ENCODE measurements at places on chromosomes 1 and 21.
A peak's percentile ranks its signal among the peaks of the same experiment; 100 is the strongest.

DNA sequence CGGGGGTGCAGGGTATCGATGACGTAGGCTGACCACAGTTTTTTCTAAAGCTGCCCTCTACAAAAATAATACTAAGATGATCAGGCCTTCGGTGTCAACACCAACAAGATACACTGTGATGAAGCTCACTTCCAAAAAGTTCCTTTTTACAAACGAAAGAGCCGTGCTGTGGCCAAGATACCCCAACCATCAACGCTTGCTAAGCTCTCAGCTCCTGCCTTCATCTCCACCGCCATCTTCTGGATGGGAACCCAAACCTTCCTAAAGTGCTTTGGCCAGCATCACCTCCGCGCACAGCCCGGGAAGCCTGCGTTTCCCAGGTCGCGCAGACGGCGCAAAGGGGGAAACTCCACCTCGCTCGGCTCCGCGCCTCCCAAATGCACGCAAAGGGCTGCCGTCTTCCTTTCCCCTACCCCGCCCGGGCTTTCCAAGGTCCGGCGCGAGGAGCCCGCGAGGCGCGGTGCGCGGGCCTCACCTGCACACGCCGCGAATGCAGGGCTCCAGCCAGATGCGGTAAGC is 541 bp downstream of the USP48 start:
- peak; percentile 37 for DNase-seq

- no peak for DNase-seq
Measured at GRCh38 chr1:92876351-92876750, 44.5 kb downstream of the RPL5 start.

DNA sequence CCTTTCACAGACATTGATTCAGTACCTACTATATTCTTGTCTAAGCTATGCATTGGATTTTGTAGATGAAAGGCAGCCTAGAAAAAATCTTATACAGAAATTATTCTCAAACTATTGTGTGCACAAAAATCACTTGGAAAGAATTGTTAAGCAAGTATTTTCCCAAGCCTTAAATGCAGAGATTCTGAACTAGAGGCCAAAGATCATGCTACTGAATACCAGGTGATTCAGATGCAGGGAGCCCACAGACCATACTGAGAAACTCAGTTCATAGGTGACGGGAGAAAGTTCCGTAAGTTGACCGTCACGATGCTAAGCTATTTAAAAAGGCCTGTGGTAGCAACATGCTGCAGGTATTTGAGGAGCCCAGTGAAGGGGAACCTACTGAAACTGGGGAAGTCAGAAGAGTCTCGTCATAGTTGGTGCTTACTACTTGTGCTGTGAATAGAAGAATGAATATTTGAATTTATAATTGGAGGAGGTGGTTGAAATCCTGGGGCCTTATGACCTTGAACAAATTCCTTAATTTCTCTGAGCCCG is 150.8 kb downstream of the NFIA start:
- DNase-seq, result no peak

- DNase-seq, result no peak
Measured at GRCh38 chr1:245306628-245307410, 152.0 kb downstream of the KIF26B start.

GRCh38 chr21:30463713-30464112 is 16.5 kb downstream of the KRTAP19-1 start:
- DNase-seq, result no peak

DNA sequence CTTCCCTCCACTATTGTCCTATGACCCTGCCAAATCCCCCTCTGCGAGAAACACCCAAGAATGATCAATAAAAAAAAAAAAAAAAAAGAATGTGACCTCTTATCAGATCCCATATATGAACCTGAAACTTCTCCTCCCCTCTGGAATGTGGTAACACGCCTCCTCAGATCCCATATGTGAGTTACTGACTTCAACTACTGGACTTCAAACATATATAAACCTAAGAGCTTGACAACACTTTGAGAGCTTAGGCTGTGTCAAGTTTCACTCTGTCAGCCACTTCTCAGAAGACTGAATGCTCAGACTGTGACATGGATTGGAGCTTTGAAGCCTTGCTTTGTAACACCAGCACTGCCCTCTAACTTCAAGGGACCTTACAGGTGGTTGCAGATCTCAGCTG is 148.4 kb downstream of the COP1 start:
- peak; percentile 34 for DNase-seq

DNA sequence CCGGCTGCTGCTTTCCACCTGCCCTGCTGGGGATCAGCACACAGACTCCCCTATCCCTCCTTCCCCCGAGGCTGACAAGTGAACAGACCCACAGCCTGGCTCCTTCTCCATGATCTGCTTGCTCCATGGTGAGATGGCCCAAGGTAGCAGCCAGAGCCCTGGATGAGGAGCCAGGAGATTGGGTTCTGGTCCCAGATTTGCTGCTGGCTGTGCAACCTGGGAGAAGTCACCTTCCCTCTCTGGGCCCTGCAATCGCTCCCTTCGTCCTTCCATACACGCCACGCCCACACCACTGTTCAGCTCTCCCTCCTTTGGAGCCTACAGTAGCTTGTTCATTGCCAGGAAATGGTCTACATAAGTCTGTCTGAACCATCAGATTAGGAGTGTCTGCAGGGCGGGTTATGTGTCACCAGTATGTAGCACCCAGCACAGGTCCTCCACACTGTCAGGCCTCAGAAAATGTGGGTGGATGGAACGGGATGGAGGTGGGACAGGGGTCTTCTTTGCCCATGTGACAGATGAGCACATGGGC is 9.2 kb upstream of the EPHA8 start:
- no peak for DNase-seq

DNA sequence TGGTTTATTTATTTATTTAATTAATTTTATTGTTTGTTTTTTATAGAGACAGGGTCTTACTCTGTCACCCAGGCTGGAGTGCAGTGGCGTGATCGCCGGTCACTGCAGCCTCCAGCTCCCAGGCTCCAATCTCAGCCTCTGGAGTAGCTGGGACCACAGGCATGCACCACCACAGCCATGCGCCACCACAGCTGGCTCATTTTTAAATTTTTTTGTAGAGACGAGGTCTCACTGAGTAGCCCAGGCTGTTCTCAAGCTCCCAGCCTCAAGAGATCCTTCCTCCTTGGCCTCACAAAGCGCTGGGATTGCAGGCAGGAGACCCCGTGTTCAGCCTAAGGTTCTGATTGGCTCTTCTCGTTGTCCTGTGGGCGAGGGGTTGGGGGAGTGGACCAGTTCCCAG is 22.1 kb downstream of the UMODL1 start:
- no peak for DNase-seq

DNA sequence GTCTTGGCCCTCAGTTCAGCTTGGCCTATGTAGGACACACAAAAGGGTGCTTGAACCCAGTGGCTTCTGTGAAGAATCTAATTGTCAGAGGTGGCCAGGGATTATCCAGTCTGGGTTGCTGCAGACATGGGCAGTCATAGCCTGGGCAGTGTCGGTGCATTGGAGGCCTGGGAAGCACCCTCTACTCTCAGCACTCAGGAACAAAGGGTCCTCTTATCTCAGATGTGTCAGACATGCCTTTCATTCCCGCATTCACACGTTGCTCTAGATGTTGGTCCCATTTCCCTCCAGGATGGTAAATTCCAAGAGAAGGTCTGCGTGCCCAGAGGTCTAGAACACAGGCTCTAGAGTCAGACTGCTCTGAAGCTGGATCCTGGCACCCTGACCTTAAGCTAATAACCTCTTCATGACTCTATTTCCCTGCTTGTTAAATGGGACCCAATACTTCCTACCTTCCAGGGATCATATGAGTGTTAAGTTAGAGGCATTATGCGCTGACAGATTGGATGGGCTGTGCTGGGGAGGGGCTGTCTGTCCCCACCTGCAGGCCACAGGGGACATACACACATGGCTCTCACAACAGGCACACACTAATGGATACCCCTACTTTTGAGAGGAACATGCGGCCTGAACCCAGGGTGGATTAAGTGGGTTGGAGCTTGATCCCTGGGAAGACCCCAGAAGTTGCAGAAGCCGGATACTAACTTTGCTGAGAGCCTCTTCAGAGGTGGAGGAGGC is 16.5 kb upstream of the EDN2 start:
- DNase-seq, result no peak

DNA sequence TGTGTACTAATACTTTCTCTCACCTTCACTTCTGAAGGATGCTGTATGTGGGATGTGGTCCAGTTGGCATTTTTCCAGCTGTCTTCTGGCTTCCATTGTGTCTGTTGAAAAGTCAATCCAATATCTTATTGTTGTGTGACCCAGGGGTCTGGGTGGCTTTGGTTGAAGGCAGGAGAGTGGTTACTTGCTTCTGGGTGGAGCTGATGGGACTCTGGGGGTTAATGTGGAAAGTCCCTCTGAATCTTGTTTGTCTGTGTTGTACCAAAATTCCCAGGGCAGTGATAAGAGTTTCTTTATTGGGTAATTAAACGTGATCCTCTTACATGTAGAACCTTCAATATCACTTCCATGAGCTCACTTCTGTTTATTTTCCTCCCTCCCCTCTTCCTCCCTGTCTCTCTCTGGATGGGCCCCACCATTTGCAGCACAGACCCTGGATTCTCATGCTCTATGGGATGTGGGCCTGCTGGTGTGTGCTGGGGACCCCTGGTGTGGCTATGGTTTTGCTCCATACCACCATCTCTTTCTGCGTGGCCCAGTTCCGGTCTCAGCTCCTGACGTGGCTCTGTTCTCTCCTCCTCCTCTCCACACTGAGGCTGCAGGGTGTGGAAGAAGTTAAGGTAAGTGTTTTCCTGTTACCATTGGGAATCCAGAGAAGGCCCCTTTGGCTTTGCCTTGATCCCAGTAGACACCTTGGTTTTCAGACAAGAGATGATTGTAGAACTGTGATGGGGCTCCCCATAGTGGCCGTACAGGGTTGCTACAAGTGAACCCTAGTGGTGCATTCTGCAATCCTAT is 71.5 kb downstream of the HHAT start:
- peak; percentile 81 for DNase-seq

- DNase-seq, result no peak
Measured at GRCh38 chr1:228047183-228047466, 35.4 kb upstream of the ARF1 start.

DNA sequence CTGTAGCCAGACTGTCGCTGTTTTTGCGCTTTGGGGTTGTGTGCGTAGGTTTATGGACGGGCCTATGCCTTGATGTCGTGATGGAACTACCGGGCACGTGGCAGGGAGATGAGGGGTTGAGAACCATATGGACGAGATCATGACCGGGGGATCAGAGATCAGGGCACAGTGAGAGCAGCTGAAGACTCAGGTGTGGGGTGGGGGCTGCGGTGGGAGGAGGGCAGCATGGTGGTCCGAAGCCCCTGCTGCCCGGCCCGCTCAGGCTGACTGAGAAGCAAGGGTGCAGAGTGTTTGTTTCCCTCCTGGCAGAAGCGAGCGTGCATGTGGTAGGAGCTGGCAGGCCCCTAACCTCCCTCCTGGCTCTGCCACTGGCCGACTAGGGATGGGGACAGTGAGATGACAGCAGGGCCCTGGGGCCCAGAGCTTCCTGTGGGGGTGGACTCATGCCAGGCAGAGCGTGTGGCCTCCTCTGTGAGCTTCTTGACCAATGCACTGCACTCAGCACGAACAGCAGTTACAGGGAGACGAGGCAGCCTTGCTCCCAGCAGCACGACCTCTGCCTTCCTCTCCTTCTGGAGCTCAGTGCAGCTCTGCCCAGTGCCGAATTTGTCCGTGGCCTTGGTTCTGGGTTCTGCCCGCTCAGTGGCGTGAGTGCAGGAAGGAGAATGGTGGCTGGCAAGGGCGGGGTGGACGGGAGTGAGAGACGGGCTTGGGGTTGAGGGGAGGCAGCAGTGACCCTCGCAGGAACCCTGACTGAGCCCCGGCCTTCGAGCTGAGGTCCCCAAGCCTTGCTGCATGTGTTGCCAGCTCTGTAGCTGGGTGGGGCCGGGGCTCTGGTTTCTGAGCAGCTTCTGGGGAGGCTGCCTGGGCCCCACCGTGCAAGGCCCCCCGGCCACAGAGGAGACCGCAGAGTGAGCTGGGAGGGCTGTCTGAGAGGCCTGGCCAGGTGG is 22.2 kb upstream of the LRRC3 start:
- DNase-seq, result no peak

DNA sequence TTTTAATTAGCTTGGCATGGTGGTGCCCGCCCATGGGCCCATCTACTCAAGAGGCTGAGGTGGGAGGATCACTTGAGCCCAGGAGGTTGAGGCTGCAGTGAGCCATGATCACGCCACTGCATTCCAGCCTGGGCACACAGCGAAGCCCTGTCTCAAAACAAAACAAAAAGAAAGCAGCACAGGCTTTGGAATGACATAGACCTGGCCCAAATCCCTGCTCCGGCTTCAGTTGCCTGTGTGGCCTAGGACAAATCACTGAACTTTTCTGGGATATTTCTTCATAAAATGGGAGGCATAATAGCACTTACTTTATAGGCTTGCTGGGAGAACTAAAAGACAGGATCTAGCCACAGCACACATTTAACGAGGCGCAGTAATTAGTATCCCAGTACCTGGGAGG is 2.4 kb downstream of the PEAR1 start:
- DNase-seq, result no peak

- no peak for DNase-seq
Measured at GRCh38 chr1:76865696-76866286, 1.5 kb upstream of the ST6GALNAC5 start.

- no peak for DNase-seq
Measured at GRCh38 chr1:231642618-231643017, 16.0 kb downstream of the DISC1 start.

DNA sequence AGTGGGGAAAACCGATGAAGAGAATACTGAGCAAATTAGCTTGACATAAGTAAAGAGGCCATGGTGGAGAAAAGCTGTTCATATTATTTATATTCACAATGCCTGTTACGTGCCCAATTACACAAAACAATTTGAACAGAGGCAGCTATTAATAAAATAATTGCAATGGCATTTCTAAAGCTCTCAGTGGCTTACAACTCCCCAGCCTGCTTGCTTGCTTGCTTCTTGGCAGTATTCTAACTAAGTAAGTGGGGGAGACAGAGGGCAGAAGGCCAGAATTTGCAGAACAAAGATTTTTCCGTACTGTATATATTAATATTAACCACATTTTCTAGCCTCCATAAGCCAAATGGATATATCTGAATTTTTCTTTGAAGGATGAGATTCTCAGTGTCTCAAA is 12.9 kb downstream of the PTPN14 start:
- DNase-seq, result no peak

DNA sequence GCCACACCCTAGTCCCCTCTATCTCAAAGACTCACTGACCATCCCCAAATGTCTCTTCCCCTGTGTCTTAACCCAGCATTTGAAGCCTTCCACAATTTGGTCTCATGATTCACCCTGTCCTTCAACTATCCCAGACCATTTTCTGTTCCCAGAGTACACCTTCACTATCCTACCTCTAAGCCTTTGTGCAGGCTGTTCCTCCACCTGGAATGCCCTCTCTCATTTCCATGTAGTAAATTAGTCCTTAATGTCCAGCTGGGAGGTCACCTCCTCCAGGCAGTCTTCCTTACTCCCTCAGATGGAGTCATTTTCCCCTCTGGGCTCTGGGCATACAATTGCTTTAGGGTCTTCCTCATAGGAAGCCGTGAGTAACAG is 31.1 kb upstream of the EPB41 start:
- no peak for DNase-seq

DNA sequence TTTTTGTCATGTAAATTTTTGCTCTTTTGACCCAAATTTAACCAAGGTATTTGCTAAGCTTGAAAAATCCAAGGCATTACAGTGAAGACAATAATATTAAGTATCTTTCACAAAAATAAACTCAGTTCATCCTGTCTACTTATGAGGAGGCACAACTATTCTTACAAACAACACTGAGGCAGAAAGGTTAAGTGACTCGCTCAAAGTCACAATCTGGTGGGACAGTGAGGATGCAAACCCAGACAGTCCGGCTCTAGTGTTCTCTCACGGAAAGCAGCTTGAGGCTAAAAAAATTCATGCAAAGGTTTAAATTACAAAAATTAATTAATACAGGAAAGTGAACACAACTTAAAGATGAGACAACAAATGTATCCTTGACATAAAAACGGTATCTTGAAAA is 125.3 kb downstream of the SIPA1L2 start:
- no peak for DNase-seq

Data from HEK293T (cell line).